ENCODE measurements at places on chromosomes 16 and 17. TPM values are rescaled to one million over a fixed set of nuclear protein-coding genes. Genes with fewer than 3 reads are reported as not detected.

GRCh38 chr17:60396412-60396811 is 4.5 kb upstream of the USP32 start:
- DNase-seq: no peak

- peak; percentile 32 for DNase-seq
Observed at GRCh38 chr17:4908301-4908700, 5.4 kb upstream of the CHRNE start.

The ATP2A1 gene
- total RNA-seq: 0.11 TPM

GRCh38 chr17:67500261-67500660 is 123.2 kb downstream of the PITPNC1 start:
- DNase-seq: peak; percentile 58

GRCh38 chr16:54816471-54816870 is 114.2 kb upstream of the IRX5 start:
- no peak for DNase-seq

The PFN1 gene
- total RNA-seq: 886 TPM

GRCh38 chr16:12899529-12900143 is 1.8 kb upstream of the SHISA9 start:
- no peak for DNase-seq

DNA sequence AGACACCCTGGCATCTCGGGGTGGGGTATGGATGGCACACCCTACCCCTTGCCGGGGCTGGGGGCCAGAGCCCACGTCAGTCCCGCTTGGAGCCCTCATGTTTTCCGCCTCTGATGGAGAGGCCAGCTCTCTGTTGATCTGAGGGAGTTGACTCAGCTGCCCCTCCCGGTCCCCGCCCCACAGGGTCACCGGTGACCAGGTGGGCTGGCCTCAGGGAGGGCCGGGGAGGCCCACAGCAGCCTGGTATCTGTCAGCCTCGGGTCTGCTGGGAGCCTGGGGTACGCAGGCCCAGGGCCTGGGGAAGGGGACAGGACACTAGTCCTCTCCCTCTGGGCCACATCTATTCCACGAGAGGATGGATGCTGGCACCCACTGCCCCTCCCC is 109.5 kb upstream of the CIBAR2 start:
- no peak for DNase-seq

The TBC1D28 gene
- total RNA-seq: not detected

GRCh38 chr16:78684030-78684611 is 584.7 kb downstream of the WWOX start:
- DNase-seq: peak; percentile 95

GRCh38 chr16:26365161-26365940 is 673.6 kb downstream of the HS3ST4 start:
- no peak for DNase-seq

DNA sequence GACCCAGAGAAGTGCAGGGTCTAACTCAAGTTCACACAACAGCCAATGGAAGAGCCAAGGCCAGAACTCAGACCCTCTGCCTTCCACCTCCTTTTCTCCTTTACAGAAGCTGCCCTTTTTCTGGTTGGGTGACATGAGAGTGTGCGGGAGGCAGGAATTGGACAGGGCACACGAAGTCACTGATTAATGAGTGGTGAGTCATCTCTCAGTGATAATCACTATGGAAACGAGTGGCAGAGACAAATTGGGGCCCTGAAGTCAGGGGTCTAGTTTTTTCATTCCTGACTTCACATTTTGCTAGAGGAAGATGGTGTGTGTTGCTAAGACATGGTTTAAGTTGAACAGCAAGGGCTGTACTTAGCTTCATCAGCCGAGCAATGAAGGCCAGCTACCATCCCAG is 312.7 kb upstream of the CCL2 start:
- no peak for DNase-seq

- DNase-seq: no peak
Observed at GRCh38 chr16:88976366-88977017, 515 bp downstream of the CBFA2T3 start.

- peak; percentile 74 for DNase-seq
Observed at GRCh38 chr16:12539185-12539929, 264.3 kb downstream of the CPPED1 start.

The TEKT5 gene
- not detected for total RNA-seq

GRCh38 chr17:82647593-82648164 is 565 bp downstream of the WDR45B start:
- peak; percentile 57 for DNase-seq

The SGCA gene
- not detected for total RNA-seq

GRCh38 chr17:75348386-75349012 is 57.0 kb downstream of the GRB2 start:
- no peak for DNase-seq

- no peak for DNase-seq
Observed at GRCh38 chr16:67317853-67318252, 8.7 kb downstream of the KCTD19 start.

- DNase-seq: no peak
Observed at GRCh38 chr16:27237219-27238015, 31.2 kb downstream of the NSMCE1 start.

DNA sequence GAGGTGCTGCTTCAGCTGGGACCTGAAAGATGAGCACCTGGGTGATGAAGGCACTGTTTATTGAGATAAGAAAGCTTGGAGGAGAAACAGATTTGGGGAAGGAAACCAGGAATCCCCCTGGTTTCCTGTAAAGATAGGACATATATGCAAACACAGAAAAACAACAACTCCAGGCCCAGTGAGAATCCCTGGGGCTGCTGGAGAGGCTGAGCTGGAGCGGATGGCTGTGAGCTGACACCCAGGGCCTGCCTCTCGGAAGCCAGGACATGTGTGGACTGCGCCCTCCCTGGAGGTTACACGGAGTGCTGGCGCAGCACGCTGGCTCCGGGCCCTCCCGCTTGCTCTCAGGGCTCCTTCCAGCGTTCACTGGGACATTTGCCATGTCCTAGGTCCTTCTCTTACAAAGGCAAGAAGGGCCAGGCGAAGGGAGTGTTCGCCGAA is 57.5 kb downstream of the CYB5B start:
- peak; percentile 90 for DNase-seq

DNA sequence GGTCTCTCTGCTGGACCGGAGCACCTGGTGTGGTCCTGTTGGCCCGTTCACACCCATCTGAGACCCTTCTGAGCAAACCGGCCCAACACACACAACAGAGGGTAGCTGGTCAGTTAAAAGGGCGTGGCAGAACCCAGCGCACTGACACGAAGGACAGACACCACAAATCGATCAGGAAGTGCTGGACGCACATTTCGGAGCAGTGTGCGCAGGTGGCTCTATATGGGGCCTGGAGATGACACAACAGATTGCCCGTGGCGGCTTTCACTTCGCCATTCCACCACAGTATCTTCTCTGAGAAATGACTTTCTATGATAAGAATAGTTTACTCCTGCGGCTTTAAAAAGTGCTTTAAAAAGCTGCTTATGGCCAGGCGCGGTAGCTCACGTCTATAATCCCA is 12.5 kb downstream of the CCDC57 start:
- no peak for DNase-seq

DNA sequence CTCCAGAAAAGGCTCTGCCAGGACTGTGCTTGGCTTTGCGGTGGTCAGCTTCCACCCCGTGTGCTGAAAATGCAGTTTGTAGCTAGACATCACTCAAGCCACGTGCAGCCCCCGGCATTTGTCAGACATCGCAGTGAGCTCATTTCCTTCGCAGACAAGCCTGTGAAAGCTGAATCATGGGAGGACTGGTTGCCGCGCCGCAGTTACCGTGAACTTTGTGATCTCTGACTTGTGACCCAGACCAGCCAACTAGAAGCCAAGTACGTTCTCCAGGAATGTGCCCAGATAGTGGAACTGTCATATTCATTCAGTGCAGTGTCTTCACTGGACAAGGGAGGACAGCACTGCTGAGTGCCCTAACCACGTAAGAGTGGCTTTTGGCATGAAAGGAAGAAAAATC is 58.1 kb downstream of the NDE1 start:
- DNase-seq: no peak

DNA sequence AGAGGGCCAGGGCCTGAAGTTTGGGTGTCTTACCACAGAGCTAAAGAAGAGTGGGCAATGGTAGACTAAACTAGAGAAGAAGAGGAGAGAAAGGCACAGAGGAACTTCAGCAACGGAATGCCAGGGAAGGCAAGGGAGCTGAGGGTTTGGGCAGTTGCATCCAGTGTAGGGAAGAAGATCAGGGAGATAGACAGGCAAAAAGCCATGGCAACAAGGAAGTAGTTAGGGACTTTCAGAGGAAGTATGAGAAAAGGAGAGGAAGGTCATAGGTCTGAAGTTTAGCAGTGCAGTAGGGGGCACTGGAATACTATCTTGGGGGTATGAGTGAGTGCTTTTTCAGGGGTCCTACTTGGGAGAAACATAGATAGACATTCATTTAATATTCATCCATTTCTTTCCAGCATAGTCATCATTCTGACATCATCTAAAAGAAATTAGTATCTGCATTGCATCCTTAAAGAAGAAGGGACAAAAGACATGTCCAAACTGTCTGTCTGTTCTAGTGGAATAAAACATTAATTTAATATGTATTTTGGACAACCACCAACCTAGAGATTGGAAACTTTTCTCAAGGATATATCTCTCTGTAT is 2.2 kb upstream of the NF1 start:
- peak; percentile 39 for DNase-seq

The WNT3 gene
- 3.0 TPM for total RNA-seq

The CCL15 gene
- total RNA-seq: not detected

DNA sequence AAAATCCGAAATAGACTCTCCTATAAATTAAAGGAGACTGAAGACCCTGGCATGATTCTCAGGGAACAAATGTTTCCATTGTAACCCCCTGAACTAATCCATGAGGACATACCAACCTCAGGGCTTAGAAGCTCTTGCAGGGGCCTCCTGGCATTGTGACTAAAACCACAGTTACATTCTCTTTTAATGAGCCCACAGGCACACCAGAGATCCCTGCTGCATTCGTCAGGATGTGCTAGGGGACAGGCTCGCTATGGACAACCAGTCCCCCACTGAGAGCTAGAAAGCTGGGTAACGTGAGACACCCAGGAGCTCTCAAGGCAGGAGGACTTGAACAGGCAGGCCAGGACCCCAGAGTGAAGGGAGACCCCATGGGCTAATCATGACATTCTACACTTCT is 140.6 kb upstream of the TNRC6C start:
- DNase-seq: peak; percentile 23

GRCh38 chr16:14307527-14308367 is 236.6 kb downstream of the MRTFB start:
- DNase-seq: peak; percentile 86

GRCh38 chr17:28900986-28901726 is 1.7 kb downstream of the DHRS13 start:
- no peak for DNase-seq

DNA sequence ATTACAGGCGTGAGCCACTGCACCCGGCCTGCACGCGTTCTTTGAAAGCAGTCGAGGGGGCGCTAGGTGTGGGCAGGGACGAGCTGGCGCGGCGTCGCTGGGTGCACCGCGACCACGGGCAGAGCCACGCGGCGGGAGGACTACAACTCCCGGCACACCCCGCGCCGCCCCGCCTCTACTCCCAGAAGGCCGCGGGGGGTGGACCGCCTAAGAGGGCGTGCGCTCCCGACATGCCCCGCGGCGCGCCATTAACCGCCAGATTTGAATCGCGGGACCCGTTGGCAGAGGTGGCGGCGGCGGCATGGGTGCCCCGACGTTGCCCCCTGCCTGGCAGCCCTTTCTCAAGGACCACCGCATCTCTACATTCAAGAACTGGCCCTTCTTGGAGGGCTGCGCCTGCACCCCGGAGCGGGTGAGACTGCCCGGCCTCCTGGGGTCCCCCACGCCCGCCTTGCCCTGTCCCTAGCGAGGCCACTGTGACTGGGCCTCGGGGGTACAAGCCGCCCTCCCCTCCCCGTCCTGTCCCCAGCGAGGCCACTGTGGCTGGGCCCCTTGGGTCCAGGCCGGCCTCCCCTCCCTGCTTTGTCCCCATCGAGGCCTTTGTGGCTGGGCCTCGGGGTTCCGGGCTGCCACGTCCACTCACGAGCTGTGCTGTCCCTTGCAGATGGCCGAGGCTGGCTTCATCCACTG is at the start of gene BIRC5:
Gene BIRC5, plus strand, starts transcription at position 238 of the 690 bp plus-strand sequence. Its CDS starts 64 bp downstream, at position 302.
- peak; percentile 98 for DNase-seq

DNA sequence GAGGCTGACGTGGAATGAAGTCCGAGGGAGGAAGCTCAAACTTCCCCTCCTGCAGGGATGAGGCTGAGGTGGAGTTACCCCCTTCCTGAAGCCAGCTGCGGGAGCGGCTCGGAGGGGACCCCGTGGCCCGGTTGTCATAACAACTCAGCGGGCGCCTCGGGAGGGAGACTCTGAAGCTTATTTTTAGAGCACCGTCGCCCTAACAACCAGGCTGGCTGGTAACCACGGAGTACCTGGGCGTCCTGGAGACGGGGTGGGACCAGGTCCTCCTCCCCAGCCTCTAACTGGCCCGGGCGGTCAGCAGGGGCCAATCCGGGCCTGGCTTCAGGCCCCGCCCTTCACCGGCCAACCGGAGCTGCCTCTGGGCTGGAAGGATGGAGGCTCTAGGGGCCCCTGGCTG is 27.7 kb downstream of the NECAB2 start:
- DNase-seq: no peak

- no peak for DNase-seq
Observed at GRCh38 chr16:71658771-71659170, 32.8 kb downstream of the MARVELD3 start.

- no peak for DNase-seq
Observed at GRCh38 chr16:9484881-9485280, 393.4 kb downstream of the HAPSTR1 start.
